ENCODE measurements at places on chromosomes 5 and 9.

DNA sequence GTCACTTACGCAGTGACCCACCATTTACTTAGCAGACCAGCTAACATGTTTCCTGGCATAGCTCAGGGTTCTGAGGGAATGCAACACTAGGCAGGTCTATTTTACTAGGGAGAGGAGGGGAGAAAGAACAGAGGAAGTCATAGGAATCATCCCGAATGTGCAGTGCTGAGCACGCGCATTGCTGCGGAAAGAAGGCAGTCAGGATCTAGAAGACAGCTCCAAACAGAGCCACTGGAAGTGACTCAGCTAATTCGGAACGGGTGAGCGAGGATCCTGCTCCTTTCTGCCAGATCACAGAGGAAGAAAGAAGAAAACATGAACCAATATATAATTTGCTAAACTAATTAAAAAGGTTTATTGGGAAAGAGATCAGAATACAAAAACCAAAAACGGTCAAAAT lies 339.8 kb downstream of the EFNA5 start:
- DNase-seq = no peak

- no peak for DNase-seq
Observed at GRCh38 chr5:127609957-127610356, 38.9 kb upstream of the CTXN3 start.

DNA sequence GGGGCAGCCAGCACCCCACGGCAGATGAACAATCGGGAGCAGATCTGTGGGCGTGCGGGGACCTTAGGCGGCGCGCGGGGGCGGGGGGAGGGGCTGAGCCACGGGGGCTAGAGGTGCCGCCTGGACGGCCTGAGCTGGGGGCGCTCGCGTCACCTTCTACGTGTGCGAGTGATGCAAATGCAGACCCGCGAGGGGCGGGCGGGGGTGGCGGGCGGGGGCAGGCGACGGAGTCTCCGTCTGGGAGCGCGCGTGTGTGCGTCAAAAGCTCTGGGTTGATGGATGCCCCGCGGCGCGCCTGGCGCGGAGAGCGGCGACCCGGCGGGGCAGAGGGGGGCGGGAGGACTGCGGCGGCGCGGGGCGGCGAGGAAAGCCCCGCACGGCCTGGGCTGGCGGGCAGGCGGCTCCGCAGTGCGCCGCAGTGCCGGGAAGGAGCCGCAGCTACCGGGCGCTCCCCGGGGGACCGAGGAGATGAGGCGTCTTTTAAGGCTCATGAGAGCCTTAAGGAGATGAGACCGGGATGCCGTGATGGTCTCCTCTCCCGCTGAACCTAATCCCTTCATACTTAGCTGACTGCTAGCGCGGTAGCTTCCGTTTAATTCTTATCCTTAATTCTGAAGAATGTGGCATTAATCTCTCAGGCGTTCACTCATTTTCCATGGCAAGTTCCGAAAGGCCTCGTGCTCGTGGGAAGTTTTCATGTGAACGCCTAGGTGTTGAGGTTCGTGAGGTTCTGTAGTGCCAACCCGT lies 1.5 kb downstream of the SV2C start:
- DNase-seq = peak; percentile 44

- peak; percentile 77 for DNase-seq
Observed at GRCh38 chr5:128084228-128085167, 932 bp downstream of the SLC12A2 start.

DNA sequence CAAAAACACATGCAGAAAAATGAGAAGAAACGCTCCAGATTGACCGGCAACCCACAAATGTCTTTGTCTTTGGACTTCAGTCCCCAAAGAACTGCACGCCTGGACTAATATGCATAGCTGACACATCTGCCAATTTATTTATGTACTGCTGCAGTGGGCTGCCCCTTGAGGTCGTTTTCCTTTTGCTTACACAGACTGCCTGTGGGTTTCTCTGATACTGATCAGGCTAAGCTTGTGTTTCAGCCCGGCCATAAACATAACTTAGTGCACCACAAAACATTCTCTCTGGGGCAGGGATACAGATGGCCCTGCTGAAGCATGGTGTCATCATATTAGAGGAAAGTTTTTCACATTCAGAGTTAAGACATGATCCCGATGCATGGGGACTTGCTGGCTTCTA lies 75.4 kb downstream of the NUDT12 start:
- no peak for DNase-seq

DNA sequence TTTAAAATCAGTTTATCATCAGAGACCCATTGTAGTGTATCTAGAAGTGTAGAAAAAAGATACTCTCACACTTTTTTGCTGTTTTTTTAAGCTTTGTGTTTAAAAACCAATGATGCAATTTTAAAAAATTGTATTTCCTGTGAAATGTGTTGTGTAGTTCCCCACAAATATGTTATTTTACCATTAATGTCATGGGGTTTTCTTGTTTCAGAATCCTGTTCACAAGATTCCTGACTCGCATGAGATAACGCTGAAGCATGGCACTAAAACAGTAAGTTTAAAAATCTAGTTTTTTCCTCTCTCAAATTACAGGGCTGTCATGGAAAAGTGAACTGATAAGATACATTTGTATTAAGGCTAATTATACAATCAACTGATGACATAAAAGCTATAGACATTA lies 58.6 kb downstream of the WDR70 start:
- no peak for DNase-seq

GRCh38 chr9:127694890-127695720 lies 11.7 kb upstream of the CFAP157 start:
- no peak for DNase-seq

- DNase-seq = no peak
Observed at GRCh38 chr9:73753171-73753570, 601.5 kb downstream of the ANXA1 start.

- peak; percentile 73 for DNase-seq
Observed at GRCh38 chr9:21326526-21327139, 8.6 kb downstream of the KLHL9 start.

DNA sequence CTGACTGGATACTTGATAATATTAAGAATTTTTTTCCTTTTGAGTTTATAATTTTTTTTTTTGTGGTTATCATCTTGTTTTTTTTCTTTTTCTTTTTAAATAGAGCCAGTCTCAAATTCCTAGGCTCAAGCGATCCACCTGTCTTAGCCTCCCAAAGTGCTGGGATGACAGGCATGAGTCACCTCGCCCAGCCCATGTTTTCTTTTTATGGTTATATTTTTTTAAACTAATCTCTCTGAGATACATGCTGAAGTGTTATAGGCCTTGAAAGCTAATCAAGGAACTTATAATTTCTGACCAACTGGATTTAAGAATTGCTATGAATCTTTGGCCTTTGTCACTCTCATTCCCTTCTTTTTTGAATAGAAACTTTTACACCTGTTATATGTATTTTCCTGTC lies 6.8 kb upstream of the AMACR start:
- no peak for DNase-seq

GRCh38 chr5:96006291-96006690 lies 44.6 kb upstream of the ELL2 start:
- DNase-seq = no peak

DNA sequence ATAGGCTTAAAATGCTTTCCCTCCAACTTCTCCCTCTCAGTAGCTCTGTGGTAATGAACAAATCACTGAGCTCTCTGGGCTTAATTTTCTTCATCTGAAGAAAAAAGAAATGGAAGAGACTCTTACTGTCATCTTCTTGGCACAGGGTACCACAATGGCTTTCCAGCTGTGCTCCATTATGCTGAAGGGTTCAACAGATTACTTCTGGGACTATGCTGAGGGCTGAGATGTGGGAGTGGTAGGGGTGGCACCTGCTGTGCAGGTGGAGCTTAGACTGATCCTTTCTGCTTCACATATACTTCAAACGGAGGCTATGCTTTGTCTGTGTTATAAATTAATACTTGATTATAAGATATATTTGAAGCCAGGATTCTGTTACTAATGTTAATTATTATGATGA lies 840.2 kb upstream of the C9orf72 start:
- DNase-seq = peak; percentile 89

- no peak for DNase-seq
Observed at GRCh38 chr5:32734827-32735378, 23.8 kb downstream of the NPR3 start.

- DNase-seq = no peak
Observed at GRCh38 chr9:111994831-111995458, 98.3 kb downstream of the UGCG start.

DNA sequence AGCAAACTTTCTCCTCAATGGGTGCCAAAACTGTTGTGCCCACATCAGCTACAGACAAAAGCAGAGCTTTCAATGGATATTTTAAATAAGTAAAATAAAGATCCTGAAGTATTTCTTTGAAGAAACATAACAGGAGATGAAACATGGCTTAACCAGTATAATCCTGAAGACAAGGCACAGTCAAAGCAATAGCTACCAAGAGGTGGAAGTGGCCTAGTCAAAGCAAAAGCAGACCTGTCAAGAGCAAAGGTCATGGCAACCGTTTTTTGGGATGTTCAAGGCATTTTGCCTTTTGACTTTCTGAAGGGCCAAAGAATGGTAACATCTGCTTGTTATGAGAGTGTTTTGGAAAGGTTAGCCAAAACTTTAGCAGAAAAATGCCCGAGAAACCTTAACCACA lies 77.9 kb downstream of the ANXA1 start:
- DNase-seq = no peak

GRCh38 chr9:93128011-93128714 lies 5.9 kb downstream of the NINJ1 start:
- no peak for DNase-seq

DNA sequence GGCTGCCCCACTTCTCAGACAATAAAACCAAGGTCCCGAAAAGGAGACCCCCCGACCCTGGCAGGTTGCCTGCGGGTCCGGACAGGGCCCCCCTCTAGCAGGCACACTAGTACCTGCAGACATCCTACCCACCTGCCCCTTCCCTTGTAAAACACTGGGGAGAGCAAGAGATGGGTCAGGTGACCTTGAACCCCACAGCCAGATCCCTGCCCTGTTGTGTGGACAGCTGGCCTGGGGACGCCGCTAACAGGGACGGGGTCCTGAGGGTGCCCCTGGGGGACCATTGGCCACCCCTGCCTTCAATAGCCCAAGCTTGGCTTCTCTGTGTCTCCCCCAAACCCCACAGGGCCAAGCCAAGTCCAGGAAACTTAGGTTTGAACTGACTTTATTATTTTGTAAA lies 45.0 kb upstream of the UBAC1 start:
- DNase-seq = no peak

GRCh38 chr5:126253406-126253805 lies 169.8 kb upstream of the GRAMD2B start:
- no peak for DNase-seq

- no peak for DNase-seq
Observed at GRCh38 chr5:2901511-2901910, 150.0 kb upstream of the IRX2 start.

- no peak for DNase-seq
Observed at GRCh38 chr9:93156475-93157008, 22.5 kb upstream of the NINJ1 start.

GRCh38 chr9:68981789-68982188 lies 32.1 kb downstream of the PRKACG start:
- peak; percentile 96 for DNase-seq

DNA sequence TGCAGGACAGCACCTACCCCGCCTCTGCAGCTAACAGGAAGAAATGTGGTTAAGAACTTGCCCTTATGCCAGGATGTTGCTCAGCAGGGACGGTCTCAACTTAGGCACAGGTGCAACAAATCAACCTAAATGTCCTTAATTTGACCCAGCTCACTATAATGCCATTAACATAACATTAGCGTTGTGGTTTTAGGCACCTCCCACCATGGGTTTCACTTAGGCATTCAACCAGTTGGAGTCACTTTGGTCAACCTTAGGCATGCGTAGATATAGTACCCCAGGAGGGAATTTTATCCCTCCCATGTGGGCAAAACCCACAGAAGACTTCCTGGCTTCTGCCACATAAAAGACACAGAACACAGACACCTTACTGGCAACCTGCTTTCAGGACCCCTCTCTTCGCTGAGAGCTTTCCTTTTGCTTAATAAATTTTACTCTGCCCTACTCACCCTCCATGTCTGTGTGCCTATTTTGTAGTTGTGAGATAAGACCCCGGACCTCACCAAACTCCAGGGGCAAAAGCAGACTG lies 8.7 kb upstream of the ERAP1 start:
- DNase-seq = peak; percentile 55

- DNase-seq = no peak
Observed at GRCh38 chr5:44909004-44909403, 100.3 kb downstream of the MRPS30 start.

DNA sequence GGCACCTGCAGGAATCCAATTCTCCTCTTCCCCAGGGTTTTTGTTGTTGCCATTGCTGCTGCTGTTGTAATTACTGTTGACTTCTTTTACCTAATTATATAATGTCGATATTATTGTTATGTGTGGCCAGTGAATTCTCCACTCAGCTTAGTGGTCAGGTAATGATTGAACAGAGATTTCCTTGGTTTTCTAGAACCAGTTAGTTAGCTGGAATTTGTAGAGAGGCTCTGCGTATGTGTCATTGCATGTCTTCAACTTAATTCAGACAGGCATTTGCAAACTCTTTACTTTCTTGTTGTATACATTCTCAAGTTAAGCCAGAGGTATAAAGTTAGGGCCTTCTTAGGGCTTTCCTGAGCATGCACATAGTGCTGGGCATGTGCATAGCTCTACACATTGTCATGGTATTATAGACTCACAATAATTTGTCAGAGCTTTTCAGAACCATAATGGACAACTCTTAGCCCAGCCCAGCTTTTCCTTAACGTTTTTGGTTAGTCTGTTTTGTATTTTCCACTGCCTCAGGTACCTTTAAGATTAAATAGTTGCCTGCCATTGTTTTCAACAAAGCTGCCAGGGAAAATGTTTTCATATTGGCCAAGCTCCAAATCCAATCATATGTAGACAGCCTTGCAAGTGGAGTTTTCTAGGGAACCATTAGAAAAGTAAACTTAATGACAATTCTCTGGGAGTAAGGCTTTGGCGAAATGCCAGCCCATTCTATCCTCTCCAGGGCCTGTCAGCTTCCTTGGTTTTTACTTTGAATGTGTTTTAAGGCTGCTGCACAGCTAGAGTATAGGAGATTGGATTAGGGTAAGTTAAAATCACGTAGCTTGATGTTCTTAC lies 68.1 kb downstream of the UBE2R2 start:
- peak; percentile 98 for DNase-seq

DNA sequence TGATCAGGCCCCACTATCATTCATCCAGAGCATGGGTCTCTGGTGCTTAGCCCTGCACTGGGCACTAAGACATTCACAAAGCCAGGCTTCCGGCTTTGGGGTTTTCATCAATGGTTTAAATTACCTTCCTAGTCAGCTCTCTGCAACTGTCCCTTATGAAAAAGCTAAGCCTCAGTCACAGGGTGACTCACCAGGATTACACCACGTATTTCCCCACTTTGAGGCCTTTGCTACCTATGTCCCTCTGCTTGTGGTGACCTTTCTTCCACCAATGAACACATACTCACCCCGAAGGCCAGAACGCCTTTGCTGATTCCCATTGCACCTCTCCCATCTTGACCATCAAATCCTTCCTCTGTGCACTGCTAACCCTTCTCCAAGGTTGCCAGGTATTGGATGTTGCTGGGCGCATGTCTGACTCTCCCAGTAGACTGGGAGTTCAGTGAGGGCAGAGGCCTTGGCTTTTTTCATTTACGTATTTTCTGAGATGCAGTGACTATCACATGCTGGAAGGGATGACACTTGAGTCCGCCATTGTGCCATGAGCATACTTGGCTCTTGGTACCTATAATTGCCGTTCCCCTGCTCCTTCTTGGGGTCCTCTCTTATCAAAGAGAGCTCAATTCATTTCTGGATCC lies 58.7 kb upstream of the TNFSF8 start:
- no peak for DNase-seq

- DNase-seq = no peak
Observed at GRCh38 chr5:92777421-92777820, 803.6 kb downstream of the NR2F1-AS1 start.

Data from NCI-H69 (cell line).